ENCODE measurements at places on chromosomes 1 and 21.

DNA sequence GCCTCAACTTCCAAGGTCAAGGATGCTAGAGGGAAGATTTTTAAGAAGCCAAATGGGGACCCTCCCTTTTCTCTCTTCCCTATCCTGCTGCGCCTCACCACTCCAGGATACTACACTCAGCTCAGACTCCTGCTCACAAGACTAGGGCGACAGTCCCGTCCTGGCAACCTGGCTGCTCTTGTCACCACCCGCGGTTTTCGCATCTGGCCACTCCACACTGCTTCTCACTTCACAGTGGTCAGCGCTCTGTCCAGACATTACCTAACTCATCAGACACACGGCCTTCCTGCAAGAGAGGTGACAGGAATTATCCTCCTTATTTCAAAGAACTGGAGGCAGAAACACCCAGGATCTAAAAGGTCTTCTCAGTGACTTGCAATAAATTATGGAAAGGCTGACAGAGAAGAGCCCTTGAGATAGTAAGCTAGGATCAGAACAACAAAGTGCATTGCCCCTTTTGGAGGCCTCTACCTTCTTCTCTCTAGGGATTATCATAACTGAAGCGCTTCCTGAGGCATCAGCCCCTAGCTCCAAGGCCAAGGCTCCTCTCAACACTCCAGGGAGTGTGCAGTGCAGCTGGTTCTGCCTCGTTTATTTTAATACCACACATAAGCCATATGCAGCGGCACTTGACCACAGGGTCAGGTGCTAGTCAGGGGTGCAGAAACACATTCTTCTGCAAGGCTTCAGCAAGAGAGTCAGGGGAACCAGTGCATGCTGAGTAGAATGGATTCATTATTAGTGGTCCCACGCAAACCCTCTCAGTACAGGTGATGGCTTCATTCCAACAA lies 41.9 kb downstream of the ASTN1 start:
- no peak for DNase-seq

GRCh38 chr1:67983867-67984266 lies 66.6 kb downstream of the DIRAS3 start:
- no peak for DNase-seq

DNA sequence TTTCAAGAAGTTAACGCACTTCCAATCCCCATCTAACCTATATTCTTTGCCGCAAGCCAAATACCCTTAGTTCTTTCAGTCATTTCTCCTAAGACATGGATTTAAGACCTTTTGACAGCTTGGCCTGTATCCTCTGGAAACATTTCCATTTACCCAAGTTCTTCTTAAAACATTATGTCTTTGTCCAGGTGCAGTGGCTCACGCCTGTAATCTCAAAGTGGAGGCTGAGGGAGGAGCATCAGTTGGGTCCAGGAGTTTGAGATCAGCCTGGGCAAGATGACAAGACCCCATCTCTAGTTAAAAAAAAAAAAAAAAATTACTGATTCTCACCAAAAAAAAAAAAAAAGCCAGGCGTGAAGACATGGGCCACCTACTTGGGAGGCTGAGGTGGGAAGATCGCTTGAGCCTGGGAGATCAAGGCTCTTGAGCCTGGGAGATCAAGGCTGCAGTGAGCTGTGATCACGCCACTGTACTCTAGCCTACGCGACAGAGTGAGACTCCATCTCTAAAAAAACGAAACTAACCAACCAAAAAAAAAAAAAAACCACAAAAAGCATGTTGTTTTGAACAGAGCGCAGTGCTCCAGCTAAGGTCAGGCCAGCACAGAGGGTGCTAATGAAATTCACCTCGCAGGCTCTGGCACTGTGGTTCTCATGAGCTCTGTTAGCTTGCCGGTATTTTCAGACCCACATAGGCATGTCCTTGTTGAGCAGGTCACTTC lies 36.0 kb downstream of the NUAK2 start:
- DNase-seq: no peak

- DNase-seq: no peak
Measured at GRCh38 chr1:223140611-223141405, 2.2 kb downstream of the TLR5 start.

DNA sequence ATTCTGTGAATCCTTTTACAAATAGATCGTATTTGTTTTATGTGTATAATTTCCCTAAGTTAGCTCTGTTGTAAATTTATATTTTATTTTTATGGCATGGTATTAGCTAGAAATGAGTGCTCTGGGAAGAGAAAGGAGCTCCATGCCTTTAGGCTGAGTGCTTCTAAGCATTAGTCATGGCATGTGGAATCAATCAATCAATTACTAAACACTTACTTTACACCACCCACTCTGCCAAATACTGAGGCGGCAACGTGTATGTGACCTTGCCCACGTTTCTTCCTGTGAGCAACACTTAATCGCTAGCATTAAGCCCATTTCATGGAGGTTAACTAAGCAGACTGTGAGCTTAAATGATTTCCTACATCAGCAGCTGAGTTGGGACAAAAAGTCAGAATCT lies 7.2 kb upstream of the BECN2 start:
- DNase-seq: no peak

DNA sequence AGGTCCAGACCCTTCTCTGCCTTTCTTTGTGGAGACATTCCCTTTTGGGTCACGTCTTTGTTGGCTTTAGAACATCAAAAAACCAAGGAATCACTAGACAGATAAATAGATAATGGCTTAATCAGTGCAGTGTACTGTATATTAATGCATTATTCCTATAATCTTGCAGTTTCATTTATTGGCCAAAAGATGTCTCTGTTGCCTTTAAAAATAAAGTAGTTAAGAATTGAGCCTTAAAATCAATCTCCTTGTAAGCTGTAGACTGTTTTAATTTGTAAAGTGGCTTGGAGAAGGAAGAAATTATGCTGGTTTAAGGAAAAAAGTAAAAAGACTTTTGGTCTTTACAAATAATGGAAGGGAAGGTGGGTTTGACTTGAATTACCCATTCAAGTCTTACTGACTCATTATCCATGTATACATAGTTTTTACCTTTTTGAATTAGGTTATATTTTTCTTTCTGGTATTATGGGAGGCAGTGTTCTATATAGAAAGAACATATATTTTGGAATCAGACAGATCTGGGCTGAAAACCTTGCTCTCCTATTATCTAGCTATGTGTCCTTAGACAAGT lies 84.6 kb downstream of the VPS13D start:
- no peak for DNase-seq

DNA sequence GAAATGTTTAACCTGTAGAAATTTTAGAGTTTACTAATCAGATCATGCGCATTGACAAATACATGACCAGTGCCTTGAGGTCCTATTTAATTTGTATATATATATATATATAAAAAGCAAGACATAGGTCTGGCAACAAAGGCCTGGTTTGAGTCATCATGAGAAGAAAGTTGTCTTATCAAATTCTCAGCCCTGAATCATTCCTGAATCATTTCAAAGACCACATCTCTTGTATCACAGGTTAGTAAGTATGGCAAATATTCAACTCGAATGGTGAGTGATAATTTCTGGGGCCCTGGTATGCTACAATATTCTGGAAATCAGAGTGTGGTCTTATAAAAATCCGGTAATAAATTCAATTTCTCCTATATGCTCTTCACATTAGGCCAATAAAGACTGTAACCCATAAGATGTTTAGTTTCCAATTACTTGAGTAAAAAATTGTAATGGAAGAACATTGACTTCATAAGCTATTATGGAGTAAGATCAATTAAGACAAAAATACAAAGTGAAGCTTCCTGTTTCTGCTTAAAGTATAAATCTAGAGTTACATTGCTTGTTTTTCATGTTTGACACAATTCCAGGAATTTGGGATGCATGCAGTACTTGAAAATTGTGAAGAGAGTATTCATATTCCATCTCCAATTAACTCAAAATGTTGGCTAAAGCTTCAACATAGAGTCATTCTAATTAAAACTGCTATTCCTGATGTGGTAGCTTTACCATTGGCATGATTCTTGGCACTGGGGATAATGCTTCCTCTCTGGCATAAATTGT lies 309.4 kb downstream of the BRINP3 start:
- DNase-seq: no peak

- no peak for DNase-seq
Measured at GRCh38 chr1:168728473-168729404, at the start of gene DPT. DPT (minus strand) TSS chr1:168729206; CDS start chr1:168729174, 32 bp downstream.

DNA sequence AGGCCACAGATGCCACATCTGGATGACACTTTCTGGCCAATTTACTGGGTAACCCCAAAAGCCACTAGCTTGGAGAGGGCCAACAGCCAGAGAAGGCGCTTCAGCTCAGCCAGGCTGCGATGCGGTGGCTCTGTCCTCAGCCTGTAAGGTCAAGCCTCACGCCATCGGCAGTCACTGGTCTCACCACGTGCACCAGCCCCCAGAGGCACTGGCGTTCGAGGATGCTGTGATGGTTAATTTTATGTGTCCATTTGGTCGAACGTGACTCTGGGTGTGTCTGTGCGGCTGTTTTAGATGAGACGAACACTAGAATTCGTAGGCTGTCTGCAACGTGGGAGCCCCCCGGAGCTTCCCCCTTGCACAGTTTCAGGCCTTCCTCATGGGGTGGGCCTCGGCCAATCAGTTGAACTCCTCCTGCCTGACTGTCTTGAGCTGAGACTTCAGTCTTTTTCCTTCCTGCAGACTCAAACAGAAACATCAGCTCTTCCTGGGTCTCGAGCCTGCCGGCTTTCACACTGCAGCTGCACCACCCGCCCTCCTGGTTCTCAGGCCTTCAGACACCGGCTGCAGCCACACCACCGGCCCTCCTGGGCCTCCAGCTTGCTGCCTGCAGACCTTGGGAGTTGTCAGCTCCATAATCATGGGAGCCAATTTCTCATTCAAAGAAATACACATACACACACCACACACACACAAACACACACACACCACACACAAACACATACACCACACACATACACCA lies 41.6 kb upstream of the SLC45A1 start:
- no peak for DNase-seq

DNA sequence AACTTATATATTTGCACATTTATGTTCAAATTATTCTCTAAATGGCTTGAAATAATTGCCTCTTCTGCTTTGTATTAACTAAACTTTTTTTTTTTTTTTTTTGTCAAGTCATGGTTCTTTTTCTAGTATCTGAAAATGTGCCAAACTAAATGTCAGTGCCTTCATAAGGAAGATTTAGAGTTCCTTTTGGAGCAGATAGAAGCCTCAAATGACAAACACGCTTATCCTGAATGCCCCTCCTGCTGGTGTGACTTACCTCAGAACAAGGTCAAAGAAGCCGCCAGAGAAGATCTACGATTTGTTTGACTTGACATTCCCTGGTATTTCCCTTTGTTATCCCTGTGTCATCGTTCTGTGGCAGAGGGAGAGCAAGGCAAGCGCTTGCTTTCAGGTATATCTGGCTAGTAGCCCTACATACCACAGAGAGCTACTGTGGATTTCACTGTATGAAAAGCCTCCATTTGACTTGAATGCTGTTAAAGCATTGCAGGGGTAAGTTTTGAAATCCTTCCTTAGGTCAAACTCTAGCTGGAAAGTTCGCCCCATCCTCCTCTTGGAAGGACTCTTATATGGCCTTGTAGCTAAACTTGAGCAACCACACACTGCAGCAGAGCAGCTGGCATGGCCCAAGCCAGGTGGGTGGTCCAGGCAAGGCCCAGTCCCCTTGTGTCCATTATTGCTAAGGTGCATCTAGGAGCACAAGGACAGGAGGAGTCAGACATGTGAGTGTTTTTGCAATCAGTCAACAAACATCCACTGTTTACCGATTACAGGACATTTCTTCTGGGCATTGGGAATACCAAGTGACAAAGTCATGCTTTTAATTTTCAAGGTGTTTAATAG lies 285.4 kb upstream of the USP25 start:
- DNase-seq: no peak

- no peak for DNase-seq
Measured at GRCh38 chr1:70072231-70072751, 133.1 kb downstream of the LRRC40 start.

DNA sequence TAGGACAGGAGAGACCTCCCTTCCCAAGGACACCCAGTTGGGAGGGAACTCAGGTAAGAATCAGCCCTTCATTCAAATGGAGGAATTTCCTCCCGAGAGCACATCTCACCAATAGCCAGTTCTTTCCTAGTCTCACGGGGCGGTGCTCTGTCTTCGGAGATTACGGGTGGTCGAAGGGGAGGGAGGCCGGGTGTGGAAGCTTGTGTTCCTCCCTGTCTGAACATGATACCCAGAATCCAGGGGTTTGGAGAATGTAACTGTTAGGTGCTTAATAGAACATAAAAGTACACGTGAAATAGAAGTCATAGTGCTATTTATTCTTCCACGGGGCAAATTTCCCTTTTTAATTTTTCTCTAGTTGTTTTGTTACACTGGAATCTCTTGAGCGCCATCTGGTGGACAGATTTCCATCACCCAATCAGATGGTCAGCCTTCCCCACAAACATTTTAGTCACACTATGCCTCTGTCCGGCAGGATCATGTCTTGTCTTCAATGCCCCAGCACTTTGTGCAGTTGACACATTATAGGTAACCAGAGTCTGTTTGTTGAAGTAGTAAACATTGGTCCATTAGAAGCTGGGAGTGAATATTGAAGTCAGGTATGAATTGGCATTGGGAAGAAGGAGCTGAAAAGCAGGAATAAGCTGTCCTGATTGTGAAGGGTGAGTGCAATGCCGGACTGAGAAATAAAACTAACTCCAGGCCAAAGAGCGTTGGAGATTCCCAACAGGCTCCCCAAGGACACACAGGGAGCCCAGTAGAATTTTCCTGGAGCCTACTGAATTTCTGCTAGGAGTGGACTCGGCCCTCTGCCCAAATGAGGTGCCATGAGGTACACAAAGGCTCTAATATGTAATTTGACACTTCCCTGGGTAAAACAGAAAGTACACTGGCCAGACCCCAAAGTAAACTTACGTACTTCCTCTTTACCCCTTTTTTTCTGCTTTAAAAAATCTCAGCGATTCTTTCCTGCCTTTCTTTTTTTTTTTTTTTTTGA lies 27.6 kb upstream of the ZNF697 start:
- DNase-seq: peak; percentile 20

GRCh38 chr1:195898924-195899323 lies 709.3 kb downstream of the KCNT2 start:
- no peak for DNase-seq

DNA sequence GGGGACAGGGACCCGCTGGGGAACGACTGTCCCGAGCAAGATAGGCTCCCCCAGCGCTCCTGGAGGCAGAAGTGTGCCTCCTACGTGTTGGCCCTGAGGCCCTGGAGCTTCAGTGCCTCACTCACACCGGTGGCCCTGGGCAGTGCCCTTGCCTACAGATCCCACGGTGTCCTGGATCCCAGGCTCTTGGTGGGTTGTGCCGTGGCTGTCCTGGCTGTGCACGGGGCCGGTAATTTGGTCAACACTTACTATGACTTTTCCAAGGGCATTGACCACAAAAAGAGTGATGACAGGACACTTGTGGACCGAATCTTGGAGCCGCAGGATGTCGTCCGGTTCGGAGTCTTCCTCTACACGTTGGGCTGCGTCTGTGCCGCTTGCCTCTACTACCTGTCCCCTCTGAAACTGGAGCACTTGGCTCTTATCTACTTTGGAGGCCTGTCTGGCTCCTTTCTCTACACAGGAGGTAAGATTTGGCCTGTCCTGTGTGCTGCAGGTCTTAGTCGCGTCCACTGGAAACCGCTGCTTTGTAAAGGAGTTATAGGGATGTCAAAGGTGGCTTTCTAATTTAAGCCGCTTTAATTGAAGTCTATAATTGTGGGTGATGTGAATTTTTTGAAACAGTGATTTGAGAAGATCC lies 717 bp downstream of the UBIAD1 start:
- DNase-seq: no peak
